ENCODE measurements at places on chromosomes 16 and 17.

GRCh38 chr17:43530288-43531081 lies 15.7 kb downstream of the ETV4 start:
- DNase-seq: no peak

GRCh38 chr16:81650982-81651562 lies 128.0 kb upstream of the PLCG2 start:
- DNase-seq: no peak

- DNase-seq: no peak
Observed at GRCh38 chr16:72858665-72859493, 189.0 kb downstream of the ZFHX3 start.

GRCh38 chr17:57663326-57664070 lies 81.6 kb downstream of the CCDC182 start:
- DNase-seq: no peak

DNA sequence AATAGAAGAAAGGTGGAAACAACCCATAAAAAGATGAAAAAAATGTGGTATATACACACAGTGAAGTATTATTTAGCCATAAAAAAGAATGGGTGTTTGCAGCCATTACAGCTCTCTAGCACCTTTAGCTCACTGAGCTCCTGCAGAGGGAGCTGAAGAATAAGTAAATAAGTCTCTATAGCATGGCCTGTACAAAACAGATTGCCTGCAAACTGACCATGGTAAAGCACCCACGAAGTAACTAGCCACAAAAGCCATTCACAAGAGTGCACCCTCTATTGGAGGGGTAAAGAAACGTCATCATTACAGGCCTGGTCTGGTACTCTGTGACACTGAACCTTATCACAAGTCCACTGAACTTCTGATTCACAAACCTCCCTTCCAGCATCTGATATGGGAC lies 76.3 kb downstream of the USP32 start:
- no peak for DNase-seq

DNA sequence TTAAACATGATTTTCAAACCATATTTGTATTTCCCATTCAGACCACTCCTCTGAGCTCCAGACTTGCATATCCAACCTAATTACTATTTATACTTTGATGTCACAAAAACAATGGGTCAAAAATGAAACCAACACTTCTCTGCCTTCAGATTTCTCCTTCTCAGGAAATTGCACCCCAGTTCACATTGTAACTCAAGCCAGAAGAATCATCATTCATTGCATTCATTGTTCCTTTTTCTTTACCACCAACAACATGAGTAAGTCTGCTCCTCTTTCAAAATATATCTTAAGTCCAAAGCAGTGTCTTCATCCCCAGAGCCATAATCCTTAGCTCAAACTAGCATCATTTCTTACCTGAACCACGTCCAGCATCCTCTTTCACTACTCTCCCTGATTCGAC lies 2.6 kb upstream of the AKAP1 start:
- no peak for DNase-seq

DNA sequence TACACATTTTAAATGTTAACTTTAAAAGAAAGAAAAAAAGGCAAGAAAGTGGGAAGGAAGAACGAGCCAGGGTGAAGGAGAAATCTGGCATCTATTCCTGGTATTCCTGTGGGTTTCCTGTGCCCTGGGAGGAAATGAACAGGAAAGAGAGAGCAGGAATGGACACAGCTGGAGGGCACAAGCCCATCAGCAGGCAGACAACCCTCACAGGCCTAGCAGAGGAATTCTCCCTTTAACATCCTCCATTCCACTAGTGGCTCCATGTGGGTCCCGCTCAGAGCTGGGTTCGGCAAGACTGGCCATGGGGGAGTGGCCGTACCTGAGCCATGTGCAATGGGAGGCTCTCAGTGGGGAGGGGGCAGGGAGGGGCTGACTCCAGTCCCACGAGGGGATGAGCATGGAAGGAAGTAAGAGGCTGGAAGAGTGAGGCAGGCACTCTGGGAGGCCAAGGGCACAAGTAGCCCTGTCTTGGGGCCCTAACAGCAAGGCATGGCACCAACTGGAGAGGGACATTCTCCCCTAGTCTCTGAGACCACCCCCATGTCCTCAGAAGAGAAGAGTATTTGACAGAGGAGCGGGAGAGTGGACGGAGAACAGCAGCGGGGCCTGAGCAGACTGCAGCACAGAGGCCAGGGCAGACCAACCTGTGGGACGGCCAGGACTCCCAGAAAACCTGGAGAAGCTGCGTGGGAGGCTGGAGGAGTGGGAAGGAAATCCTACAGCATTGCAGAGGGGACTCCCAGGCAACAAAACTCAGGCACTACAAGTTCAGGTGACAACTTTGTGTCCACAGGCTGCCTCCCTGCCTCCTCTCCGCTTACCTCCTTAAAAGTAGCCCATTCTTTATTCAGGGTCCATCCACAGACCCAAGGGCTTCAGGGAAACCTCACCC lies 30.2 kb downstream of the TK2 start:
- DNase-seq: no peak

DNA sequence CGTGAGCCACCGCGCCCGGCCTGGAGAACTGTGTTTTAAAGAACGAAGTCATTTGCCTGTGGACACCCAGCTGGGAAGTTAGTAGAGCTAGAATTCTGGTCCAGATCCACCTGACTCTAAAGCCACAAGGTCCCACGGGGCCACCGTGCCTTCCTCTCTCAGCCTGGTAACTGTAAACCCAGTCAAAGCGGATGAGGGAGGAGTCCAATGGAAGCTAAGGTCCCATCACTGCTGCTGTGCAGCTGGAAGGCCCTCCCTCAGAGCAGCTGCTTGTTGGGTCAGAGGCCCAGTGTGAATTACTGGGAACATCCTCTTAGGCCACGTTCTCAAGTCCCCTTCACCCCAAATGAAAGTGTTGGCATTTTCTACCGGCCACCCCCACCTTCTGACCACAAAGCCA lies 48.8 kb upstream of the CACNG5 start:
- DNase-seq: no peak

- no peak for DNase-seq
Observed at GRCh38 chr17:45320349-45320930, 3.6 kb upstream of the MAP3K14 start.

GRCh38 chr16:89096768-89097391 lies 3.2 kb downstream of the ACSF3 start:
- peak; percentile 79 for DNase-seq

- no peak for DNase-seq
Observed at GRCh38 chr16:52422307-52422706, 124.6 kb downstream of the TOX3 start.

DNA sequence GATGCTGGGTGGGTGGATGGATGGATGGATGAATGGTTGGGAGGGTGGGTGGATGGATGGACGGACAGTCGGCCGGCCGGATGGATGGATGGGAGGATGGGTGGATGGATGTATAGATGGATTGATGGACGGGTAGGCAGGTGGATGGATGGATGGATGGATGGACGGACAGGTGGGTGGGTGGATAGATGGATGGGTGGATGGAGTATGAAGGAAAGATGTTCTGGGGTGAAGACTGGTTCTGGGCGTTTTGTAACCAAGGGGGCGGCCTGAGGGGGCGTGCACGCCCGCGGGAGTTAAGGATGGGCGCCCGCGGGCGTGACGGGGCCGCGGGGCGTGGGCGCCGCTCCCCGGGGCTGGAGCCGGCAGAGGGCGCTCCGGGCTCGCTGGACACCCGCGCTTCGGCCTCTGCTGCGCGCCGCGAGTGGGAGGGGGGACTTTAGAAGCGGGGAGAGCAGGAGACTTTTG lies at the start of gene NECAB2:
Gene NECAB2 (plus strand): TSS at position 407 of the 468 bp plus-strand sequence. CDS start 405 bp downstream, outside the sequence.
- no peak for DNase-seq

- DNase-seq: no peak
Observed at GRCh38 chr17:20999044-20999573, 43.7 kb downstream of the USP22 start.

DNA sequence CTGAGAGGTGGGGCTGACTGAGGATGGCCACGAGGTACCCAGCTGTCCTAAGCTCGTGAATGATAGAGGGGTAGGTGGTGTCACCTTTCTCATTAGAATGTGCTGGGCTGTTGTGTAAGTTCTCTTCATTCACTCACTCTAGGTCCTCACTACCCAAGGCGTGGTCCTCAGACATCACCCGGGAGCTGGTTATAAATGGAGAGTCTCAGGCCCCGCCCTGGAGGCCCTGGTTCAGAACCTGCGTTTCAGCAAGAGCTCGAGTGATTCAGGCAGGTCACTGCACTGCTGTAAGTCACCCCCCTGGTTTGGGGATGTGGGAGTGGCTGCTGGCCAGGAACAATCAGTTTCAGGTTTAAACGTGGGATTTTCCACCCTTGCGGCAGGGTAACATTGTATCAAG lies 139.8 kb downstream of the FOXL1 start:
- DNase-seq: no peak

DNA sequence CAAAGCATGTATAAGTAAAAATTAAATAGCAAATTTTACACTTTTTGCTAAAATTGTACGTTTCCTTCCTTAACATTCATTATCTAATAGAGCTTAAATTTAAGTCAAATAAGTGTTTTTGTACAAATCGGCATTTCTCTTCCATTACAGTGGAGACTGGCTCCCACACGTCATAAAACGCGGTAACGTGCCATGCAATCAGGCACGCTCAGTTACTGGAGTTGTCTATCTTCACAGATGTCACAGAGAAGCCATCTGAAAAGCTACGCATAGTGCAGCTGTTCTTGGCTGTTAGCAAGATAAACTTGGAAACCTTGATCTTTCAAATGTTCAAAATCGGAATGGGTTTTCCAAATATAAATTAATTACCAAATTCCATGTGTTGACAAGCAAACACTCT lies 165.3 kb downstream of the STX8 start:
- no peak for DNase-seq

GRCh38 chr17:28719021-28719433 lies 758 bp upstream of the RPL23A start:
- DNase-seq: no peak

DNA sequence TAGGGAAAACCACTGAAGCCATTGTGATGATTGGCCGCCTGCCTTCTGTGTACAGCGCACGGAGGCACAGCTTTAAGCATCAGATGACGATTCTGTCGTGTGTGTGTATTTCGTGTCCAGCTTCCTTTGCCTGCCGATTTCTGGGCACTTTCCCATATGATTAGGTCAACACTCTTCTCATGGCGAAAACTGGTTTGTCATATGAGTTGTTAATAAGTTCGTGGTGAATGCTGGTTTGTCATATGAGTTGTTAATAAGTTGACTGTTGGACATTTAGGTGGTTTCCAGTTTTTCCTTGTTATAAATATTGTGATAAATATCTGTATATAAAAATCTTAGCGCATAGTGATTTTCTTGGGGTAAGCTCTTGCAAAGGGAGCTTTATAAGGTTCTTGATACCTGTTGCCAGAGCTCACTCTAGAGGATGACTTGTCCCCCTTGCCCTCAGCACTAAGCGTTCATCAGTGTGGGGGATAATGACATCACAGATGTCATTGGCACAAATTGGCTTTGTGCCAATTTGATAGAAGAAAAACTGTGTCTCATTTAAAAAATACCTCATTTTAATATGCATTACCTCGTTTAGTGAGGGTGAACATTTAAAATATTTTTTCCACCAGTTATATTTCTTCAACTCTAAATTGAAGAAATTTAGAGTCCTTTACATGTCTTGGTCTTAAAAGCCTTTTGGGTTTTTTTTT lies 40.0 kb downstream of the PGS1 start:
- no peak for DNase-seq

DNA sequence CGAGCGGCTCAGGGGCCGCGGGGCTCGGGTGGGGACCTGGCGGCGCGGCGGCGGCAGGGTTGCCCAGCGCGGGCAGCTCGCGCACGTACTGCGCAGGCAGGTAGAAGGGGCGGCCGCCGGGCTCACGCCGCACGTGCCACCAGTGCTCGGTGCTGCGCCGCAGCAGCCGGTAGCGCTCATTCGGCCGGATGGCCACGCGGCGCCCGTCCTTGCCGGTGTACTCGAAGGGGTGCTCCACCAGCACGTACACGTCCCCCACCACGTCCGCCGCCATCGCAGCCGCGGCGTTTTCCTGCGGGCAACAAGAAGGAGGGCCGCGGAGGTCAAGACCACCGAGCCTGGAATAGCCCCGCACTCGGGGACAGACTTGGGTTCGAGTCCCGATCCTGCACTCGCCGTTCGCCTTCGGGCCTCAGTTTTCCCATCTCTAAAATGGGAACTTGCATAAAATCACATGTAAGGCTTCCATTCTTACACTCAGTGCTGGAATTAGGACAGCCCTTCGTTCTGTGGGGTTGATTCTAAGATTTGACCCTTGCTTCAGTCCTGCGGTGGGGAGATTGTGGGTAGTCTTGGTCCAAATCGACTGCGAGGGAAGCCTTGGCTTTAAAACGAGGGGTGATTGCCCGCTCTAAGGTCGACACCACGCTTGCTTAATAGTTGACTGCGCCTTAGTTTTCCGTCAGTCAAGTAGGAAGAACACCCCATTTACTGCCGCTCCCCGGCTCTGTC lies 2.5 kb downstream of the ARHGAP27 start:
- no peak for DNase-seq

DNA sequence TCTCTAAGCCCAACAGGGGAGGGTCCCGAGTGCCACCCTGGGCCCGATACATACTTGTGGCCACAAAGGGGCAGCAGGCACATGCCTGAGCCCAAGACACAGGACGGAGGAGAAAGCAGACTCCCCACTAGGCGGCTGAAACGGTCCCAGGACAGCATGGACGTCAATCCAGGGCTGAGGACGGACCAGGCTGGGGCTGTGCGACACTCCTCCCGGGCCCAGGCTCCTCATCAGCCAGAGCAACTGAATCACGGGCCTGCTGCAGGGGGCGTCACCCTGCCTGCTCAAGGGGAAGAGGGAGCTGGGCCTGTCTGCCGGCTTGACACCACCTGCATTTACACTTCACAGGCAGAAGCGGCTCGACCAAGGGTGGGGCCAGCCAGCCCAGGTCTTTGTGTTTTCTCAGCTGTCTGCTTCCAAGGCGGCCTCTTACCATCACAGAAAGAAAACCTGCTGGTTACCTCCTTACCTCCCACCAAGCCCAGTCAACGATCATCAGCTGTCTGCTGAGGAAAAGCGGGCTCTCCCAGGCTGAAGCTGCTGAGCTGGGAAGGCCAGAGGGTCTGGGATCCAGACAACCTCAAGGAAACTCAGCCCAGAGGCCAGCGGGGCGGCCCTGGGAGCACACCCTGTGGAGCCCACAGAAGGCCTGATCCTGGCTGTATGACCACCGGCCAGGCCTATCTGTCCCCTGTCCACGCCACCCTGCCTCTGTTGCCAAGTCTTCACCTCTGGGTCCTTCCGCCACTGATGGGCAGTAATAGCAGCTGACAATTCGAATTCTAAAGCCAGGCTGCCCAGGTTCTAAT lies 26.4 kb downstream of the KIFC3 start:
- no peak for DNase-seq

Data from stimulated activated CD4-positive, alpha-beta T cell treated with anti-CD3 and anti-CD28 coated beads, Interleukin-15, amount 100 ng/mL, for 48 hours (primary cell).